Stimulated activated CD4-positive, alpha-beta T cell treated with anti-CD3 and anti-CD28 coated beads, Interleukin-2, amount 100 ng/mL, for 24 hours (primary cell): ENCODE measurements at places on chromosomes 5 and 9.

- DNase-seq: no peak
Observed at GRCh38 chr5:109468288-109468676, 58.5 kb upstream of the PJA2 start.

GRCh38 chr9:107480386-107480789 lies 9.2 kb downstream of the KLF4 start:
- no peak for DNase-seq

DNA sequence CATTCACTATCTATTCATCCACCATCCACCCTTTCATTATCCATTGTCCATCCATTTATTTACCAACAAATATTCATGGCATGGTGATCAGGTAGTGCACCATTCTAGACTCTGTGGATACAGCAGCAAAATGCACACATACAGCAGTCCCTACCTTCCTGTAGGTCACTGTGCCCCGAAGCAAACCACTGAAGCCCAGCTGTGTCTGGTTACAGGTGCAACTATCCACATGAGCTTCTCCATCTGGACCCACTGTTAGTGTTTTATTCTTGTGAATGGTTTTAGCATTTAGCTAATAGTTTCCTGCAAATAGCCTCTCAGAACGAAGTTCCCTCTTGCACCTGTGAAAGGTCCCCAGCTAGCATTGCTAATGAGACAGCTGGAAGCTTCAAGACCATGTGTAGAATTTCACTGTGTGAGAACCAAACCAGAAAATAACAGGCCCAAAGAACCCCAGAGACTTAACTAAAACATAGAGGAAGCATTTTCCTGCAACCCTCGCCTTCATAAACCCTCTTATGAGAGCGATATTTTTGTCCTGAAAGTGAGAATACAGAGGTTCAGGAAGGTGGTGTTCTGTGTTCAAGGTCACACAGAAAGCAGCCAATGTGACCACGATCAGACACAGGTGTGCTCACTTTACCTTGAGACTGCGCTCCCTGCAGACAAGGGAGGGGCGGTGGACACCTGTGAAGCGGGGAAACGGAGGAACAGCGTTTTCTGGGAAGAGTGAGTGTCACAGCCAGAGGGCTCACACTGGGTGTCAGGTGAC lies 18.5 kb downstream of the PAEP start:
- DNase-seq: no peak

GRCh38 chr9:137550231-137550621 lies at the start of gene PNPLA7:
Gene PNPLA7, minus strand, starts transcription at chr9:137550402. Its CDS starts 205 bp downstream, at chr9:137550197.
- DNase-seq: peak; percentile 48

DNA sequence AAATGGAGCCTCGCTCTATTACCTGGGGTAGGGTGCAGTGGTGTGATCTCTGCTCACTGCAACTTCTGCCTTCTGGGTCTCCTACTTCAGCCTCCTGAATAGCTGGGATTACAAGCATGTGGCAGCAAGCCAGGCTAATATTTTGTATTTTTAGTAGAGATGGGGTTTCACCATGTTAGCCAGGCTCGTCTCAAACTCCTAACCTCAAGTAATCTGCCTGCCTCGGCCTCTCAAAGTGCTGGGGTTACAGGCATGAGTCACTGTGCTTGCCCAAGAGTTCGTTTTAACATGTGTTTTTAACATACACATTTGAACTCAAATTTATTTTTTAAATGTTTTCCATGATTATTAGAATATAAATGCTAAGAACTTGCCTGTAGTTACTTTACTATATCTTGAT lies 34.2 kb downstream of the MARCHF6 start:
- DNase-seq: no peak

- DNase-seq: no peak
Observed at GRCh38 chr9:34139477-34140146, 13.1 kb upstream of the DCAF12 start.

GRCh38 chr5:131994533-131995226 lies 16.8 kb downstream of the ACSL6 start:
- DNase-seq: no peak

DNA sequence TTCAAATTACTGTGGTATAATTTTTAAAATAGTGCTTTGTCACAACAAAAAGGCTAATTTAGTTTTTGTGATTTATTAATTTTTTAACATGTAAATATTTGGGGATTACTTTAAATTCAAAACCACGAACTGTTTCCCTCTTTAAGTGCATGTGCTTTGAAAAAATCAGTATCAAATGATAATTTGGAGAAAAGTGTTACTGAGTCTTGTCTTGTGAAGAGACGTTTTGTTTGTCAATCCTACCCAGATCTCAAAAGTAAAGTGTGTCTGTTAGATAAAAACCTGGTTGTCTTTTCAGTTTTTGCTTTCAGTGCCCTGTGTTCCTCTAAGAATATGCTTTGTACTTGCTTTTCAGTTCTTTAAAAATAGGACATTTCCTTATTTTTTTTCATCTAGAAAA lies 7.7 kb downstream of the ZSWIM6 start:
- DNase-seq: no peak

DNA sequence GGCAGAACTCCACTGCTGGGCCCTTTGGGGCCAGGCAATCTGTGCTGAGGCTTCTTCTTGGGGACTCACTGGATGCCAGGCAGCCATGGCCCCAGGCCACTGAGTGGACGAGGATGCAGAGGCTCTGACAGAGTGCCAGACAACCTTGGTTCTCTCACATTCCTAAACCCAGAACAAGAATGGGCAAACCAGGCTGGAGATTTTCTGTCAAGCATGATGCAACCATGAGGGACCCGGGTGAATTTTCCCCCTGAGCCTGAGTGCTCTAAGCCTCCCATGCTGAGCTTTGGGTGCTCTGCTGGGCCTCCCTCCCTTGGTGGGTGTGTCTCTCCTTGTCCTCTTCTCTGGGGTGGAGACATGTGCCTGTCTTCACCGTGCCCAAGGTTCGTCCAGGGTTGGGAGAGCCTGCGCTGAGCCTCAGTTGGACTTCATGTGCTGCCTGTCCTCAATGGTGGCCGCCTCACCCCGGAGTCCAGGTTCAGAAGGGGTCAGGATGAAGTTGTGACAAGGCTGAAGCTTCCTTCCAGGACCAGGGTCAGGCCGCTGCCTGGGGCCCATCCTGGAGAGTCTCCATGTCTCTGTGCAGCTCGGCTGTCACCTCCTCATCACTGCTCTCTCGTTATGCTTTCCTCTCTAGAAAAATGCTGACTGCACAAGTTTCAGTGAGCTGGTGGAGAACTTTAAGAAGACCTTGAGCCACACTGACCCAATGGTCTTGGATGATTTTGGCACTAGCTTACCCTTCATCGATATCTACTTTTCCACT lies 24.1 kb downstream of the PITX1 start:
- DNase-seq: no peak

- no peak for DNase-seq
Observed at GRCh38 chr9:6106711-6107339, 91.4 kb upstream of the RANBP6 start.

DNA sequence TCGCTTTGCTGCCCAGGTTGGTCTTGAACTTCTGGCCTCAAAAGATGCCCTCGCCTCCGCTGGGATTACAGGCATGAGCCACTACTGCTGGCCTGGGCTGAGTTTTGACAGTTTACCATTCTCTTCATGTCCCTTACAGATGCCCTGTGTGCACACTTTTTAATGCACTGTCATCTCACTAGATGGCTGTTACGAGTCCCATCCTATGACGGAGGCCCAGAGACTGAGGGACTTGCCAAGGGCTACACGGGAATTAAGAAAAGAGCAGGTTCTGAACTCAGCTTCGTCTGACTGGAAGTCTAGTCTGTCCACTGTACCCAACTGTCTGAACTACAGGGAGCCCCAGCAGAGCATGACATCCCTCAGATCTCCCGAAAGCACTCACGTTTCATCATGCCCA lies 63.9 kb downstream of the ARHGEF37 start:
- DNase-seq: no peak

DNA sequence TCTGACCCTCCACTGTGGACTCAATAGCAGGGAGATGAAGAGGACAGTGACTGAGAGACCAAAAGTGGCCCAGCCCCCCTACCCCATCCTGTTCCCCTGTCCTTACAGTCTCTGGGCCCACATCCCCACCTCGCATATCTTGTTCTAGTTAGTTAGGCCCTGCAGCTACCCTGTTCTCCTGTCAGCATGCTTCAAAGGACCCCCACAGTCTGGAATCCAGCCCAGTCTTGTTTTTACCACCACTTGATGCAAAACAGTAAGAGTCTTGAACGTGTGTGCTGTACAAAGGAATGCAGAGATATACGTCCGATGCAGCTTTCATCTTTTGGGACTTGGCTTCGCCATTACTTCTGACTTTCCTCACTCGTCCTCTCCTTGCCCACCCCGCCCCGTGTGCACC lies 12.2 kb upstream of the POMT1 start:
- no peak for DNase-seq

DNA sequence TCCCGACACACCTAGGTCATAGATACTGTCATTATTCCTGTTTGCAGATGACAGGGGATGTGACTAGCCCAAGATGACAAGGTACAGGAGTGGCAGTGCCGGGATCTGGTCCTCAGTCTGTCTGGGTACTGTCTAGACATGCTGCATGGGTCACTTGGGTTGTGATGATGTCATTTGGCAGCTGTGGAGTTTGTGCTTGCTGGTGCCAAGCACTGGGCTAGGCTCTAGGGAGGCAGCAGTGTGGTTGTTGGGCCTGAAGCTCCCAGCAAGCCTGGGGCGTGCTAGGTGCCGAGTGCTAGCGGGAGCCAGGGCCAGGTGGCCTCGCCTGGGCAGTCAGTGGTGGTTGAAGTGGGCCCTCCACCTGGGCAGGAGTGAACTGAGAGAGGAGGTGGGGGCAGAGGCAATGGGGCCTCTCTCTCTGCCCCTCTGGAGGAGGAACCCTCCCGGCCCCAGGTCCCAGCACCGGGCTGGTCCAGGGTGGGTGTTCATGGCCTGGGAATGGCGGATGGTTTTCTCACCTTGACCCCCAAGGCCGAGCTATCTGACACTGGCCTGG lies 8.8 kb upstream of the ASB6 start:
- no peak for DNase-seq

GRCh38 chr5:72408603-72409002 lies 88.4 kb downstream of the PTCD2 start:
- no peak for DNase-seq

GRCh38 chr9:98364086-98364485 lies 108.6 kb upstream of the TBC1D2 start:
- no peak for DNase-seq

GRCh38 chr5:98627121-98627520 lies 146.3 kb upstream of the RGMB start:
- no peak for DNase-seq

- no peak for DNase-seq
Observed at GRCh38 chr9:97601228-97601898, 31.8 kb downstream of the TSTD2 start.

DNA sequence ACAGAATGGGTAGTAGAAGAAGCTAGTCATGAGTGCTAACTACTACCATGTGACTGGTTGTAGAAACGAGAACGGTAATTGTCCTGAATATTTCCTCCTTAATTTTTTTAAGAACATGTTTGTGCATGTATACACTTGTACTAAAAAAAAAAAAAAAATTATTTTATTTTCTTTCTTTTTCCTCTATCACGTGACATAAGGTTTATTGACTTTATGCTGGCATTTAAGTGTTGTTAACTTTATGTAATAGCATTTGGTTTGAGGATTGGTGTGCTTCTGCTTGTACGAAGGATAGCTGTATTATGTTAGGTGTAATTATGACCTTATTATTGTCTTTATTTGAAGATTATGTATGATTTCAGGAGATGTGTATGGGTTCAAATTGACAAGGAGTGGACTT lies 349.1 kb upstream of the PTPRD start:
- DNase-seq: no peak

- DNase-seq: no peak
Observed at GRCh38 chr9:110592044-110592830, 12.7 kb upstream of the SVEP1 start.

DNA sequence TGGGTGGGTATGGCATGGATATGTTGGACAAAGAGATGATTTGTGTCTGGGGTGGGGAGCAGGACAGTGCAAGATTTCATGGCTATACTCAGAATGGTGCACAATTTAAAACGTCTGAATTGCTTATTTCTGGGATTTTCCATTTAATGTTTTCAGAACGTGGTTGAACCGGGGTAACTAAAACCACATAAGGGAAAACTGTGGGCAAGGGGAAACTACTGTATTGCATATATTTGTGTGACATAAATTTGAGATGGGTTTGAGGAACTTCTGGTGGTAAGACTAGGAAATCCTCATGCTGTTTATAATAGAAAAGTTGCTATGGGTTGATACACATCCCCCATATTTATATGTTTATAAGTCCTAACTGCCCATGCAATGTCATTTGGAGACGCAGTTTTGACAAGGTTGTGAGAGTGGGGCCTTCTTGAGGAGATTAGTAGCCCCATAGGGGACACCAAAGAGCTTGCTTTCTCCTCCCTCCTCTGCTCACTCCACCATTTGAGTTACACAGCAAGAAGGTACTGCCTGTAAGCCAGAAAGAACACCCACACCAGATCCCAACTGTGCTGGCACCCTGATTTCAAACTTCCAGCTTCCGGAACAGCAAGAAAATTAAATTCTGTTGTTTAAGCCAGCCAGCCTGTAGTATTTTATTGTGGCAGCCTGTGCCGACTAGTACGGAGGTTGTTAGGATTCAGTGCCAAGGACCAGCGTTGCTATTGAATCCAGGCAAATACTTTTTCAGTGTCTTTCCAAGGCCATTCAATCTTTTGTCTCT lies 2118.9 kb downstream of the MAT2B start:
- DNase-seq: no peak

DNA sequence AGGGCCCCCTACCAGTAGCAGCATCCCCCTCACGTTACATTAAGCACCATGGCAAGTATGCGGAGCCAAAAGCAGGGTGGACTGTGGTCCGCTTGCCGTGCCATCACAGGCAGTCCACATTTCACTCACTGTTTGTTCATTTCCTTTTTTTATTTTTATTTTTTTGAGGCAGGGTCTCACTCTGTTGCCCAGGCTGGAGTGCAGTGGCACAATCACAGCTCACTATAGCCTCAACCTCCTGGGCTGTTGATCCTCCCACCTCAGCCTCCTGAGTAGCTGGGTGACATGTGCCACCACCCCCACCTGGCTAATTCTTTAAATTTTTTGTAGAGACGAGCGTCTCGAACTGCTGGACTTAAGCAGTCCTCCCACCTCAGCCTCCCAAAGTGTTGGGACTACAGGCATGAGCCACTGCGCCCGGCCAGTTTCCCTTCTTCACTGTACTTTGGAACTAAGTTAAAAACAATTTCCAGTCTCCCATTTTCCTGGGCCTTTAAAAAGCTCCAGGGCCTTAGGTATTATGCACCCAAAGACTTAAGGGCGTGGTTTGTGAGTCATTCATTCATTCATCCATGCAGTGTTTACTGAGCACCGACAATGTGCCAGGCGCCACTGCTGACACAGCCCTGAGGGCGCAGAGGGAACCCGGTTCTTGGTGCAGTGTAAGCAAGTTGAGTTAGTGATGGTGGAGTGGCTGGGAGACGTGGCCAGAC lies 19.9 kb downstream of the PRRX2 start:
- no peak for DNase-seq

- DNase-seq: no peak
Observed at GRCh38 chr9:81906671-81907070, 21.6 kb upstream of the SPATA31D4 start.

DNA sequence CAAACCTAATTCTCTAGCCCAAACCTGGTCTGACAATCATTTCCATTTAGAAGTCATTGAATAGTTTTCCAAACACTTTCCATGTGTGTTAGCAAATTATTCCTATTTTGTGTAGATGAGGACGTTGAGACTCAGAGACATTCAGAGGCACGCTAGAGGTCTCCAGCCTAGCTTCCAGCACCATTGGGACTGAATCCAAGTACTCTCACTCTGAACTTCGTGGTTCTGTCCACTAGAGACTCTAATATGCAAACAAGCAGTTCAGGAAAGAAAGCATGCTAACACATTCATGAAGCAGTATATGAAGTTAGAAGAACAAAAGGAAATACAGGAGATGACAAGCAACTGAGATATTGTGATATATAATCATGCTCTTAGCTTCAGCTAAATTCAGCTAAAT lies 354.8 kb downstream of the NTRK2 start:
- no peak for DNase-seq
